Heart left ventricle (tissue), 16 donors: ENCODE measurements at places on chromosomes 7 and 10.

DNA sequence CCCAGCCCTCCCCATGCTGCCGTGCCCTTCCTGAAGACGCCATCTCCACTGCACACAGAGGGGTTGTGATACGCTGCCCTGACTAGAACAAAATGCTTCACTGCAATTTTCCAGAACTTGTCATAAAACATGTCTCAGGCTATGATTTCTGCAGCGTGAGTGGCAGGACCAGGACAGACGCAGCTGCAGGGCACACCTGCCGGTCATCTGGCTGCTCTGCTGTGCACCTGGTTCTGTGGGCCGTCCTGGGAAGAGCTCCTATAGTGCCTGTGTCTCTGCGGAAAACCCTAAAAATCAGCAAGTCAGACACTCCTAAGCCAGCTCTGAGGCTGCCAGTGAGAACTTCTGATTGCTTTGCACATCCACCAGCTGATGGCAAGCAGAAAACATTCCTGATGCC, 39.7 kb upstream of the DIP2C start:
- DNase-seq: no peak

GRCh38 chr7:122550545-122550944, 148.4 kb downstream of the RNF133 start:
- no peak for DNase-seq

GRCh38 chr7:36979810-36980248, 255.5 kb upstream of the AOAH start:
- DNase-seq: no peak

- DNase-seq: no peak
Measured at GRCh38 chr10:35378541-35379210, 42.4 kb downstream of the CCNY start.

GRCh38 chr7:134750083-134751062, 29.1 kb upstream of the CALD1 start:
- DNase-seq: peak; percentile 50

- DNase-seq: no peak
Measured at GRCh38 chr7:66255534-66256100, 50.5 kb downstream of the TPST1 start.

- DNase-seq: no peak
Measured at GRCh38 chr10:89206402-89207180, 526 bp downstream of the CH25H start.

DNA sequence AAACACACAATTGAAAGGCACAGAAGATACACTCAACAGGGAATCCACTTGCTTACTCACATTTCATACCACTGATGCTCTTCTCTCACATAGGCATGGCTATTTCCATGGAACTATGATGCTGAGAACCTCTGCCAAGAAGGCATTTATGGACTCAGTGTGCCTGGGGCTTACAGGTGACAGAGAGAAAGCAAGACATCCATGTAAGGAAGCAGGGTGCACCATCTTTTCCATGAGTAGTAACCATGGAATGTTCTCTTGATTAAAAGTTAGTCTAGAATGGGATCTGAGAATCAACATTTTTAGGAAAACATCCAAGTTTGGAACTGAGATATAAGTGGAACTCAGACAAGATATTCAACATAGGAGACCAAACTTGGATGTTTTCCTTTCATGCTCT, 52.5 kb upstream of the MACC1 start:
- no peak for DNase-seq

DNA sequence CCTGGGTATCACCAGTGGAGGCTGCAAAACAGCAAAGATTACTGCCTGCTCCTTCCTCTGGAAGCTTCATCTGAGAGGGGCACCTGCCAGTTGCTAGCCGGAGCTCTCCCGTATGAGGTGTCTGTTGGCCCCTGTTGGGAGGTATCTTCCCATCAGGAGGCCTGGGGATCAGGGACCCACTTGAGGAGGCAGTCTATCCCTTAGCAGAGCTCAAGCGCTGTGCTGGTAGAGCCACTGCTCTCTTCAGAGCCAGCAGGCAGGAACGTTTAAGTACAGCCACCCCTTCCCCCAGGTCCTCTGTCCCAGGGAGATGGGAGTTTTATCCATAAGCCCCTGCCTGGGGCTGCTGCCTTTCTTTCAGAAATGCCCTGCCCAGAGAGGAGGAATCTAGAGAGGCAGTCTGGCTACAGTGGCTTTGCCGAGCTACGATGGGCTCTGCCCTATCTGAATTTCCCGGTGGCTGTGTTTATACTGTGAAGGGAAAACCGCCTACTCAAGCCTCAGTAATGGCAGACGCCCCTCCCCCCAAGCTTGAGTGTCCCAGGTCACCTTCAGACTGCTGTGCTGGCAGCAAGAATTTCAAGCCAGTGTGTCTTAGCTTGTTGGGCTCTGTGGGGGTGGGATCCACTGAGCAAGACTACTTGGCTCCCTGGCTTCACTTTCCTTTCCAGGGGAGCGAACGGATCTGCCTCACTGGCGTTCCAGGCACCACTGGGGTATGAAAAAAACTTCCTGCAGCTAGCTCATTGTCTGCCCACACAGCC, 19.6 kb downstream of the SEMA3E start:
- DNase-seq: no peak

GRCh38 chr10:59793919-59794318, 40.7 kb upstream of the MRLN start:
- DNase-seq: no peak
